ENCODE measurements at places on chromosomes 2 and 18.

DNA sequence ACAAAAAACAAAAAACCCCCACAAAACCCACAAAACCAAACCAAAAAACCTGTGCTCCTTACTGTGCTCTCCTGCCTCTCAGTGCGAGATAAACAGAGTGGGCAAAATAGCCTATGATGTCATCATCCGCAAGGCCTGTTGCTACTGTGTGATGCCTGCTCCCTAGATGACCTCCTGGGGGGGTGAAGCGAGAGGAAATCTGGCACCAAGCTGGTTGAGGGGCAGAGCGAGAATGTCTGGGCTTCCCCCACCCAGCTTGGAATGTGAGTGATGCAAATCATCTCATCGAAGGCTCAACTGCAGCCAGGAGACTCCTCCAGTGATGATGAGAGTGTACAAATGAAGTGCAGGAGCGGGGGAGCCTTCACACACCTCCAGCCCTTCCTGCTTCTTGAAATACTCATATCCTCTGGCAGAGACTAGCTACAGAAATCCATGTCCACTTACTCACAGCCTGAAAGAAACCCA lies 57.7 kb upstream of the MAP4K3 start:
- peak; percentile 46 for DNase-seq

DNA sequence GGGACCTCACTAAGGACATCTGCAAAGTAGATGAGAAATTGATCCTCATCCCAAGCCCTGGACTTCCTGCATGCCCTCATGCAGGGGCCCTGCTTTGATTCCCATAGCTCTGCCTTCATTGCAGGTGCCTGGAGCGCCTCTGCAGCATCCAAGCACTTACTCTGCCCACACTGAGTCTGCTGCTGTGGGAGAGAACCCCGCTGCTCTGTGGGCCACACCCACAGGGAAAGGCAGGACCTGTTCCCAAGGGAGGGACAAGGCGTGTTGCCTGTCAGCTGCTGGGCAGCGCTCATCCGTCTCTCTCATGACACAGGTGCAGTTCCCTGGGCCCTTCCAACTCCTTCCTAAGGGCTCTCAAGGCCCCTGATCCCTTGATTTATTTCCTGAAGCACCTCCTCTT lies 266.8 kb upstream of the SMIM21 start:
- DNase-seq: no peak

DNA sequence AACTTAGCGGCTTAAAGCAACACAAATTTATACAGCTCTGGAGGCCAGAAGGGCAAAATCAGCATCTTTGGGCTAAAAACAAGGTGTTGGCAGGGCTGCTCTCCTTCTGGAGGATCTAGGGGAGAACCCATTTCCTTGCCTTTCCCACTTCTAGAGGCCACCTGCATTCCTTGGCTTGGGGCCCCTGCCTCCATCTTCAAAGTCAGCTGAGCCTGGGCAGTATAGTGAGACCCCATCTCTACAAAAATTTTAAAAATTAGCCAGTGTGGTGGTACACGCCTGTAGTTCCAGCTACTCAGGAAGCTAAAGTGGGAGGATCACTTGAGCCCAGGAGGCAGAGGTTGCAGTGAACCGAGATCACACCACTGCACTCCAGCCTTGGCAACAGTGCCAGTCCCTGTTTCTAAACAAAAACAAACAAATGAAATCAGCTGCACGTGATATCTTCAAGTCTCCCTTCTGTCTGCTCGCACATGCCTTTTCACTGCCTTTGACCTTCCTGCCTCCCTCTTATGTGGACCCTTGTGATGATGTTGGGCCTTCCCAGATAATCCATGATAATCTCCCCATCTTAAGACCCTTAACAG lies 200.6 kb downstream of the ZFP36L2 start:
- no peak for DNase-seq

DNA sequence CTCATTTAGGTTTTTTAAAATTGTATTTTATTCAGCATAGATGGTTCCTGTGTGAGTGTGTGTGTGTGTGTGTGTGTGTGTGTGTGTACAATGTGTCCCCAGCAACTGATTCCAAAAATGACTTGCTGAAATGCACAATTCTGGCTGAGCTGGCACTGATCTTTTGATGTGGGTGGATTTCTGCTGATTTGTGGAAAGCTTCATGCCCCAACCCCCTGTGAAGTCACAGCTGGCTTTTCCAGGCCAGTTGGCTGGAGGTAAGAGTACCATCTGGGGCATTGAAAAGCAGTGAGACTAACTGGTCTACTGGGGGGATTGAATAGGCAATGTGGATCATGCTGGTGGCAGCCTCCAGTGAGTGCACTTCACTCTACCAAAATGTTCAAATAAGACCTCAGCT lies 187.2 kb downstream of the LRRTM1 start:
- no peak for DNase-seq

DNA sequence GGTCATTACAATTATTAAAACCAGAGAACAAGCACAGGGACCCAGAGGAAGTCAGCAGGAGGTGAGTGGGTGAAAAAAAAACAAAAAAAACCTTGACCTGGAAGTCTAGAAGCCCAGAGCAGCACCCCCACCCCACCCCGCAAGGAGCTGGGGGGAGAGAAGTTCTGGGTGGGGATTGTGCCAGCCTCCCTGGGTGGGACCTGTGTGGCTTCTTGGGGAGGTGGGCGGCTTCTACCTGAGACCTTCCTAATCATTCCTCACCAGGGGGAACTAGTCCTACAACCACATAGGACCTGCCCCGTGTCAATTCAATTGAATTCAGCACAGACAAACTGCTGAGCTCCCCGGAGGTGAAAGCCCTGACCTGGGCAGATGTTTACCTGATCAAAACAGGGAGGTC lies 17.3 kb downstream of the EVA1A start:
- DNase-seq: no peak

GRCh38 chr2:8222979-8223694 lies 458.7 kb upstream of the ID2 start:
- no peak for DNase-seq

DNA sequence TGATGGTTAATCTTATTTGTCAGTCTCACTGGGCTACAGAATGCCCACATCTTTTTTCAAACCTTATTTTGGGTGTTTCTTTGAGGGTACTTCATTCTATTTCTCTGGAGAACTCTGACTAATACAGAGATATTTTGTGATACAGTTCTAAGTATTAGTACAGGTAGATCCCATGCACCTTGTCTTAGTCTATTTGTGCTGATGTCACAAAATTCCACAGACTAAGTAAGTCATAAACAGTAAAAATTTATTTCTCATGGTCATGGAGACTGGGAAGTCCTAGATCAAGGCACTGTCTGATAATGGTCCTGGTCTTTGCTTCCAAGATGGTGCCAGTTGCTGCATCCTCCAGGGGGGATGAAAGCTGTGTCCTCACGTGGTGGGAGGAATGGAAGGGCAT lies 68.6 kb upstream of the EPHA4 start:
- no peak for DNase-seq

DNA sequence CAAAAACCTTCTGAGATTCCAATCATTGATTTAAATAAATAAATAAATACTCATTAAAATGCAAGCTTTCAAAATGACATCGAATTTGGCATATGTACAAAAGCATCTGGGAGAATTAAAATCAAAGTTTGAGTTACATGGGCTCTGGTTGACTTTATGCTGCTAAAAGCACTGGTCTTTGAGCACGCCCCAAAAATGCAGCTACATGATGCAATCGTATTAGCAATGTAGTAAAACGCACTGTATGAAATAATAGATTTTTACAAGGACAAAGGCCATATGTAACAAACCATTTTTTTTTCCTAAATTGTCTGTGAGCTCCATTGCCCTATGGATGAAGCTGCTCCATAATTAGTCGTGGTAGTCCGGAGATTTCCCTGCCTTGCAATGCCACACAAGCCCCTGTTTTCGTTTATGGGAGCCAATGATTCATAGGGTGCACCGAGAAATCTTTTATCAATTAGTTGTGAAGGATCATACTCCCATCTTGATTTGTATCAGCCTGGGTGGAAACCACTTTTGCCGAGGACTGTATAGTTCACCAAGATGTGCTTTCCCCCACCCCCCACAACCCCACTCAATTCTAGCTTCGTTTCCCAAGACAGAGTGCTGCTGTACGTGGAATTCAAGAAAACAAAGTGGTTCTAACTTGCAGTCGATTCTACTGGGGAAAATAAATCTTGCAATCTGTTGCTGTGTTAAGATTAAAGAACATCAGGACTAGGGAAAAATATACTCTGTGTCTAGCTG lies 268.4 kb downstream of the IRS1 start:
- DNase-seq: no peak

DNA sequence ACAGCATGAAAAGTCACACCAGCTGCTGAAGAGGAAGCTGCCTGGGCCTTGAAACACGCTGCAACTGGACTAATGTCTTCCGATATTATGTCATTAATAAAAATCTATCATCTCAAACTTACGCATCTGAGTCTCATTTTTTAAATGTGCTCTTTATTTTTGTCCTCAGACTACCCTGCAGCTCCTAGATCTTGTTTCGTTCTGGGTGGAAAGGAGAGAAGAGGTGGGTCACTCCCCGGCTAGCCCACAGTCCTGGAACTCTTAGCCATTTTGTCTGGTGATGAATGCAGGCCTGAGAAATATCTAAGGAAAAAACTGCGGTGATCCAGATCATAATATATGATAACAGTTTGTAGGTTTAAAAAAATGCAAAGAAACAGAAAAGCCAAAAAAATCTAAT lies 73.3 kb downstream of the TXNL1 start:
- peak; percentile 38 for DNase-seq

- DNase-seq: peak; percentile 48
Measured at GRCh38 chr18:12074736-12075135, 18.9 kb upstream of the ANKRD62 start.

DNA sequence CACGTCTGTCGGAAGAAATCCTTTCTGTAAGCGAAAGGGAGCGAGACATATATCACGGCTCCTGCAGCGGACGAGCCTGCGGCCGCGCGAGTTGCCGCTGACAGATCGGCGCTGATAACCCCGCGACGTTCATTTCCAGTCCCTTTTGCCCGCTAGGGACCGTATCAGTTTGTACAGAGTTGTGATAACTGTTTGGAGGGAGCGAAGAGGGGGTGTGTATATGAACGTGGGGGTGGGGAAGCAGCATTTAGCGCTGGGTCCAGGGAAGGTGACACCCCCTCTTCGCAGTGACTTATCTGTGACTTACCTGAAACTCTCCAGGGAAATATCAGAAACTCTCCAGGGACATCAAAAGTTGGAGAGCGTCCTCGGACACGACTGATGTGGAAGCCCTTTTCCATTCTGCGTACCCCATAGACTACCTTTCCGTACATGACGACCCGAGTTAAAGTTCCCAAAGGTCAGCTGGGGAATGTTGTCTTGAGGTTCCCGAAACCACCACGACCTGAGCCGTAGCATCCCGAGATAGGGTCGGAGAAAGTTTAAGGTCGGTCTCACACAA lies 948 bp upstream of the GATA6 start:
- peak; percentile 33 for DNase-seq

GRCh38 chr18:3328532-3328931 lies 66.6 kb downstream of the MYL12B start:
- no peak for DNase-seq

DNA sequence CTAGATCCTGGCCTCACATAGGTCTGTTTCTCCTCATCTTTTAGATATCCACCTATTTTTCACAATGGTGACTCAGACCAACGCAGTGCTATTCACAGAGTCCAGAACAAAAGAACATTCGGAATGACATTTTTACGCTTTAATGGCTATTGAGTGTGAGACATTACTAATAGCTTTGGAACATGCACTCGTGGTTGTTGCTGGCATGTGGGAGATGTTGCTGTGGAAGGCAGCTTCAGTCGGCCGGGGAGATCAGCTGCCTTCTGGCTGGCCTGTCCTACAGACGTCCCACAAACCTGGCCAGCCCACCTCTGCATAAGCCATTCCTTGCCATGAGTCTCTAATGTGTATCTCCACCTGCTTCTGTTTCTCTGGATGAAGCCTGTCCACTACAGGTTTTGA lies 3.4 kb downstream of the MBP start:
- DNase-seq: no peak

DNA sequence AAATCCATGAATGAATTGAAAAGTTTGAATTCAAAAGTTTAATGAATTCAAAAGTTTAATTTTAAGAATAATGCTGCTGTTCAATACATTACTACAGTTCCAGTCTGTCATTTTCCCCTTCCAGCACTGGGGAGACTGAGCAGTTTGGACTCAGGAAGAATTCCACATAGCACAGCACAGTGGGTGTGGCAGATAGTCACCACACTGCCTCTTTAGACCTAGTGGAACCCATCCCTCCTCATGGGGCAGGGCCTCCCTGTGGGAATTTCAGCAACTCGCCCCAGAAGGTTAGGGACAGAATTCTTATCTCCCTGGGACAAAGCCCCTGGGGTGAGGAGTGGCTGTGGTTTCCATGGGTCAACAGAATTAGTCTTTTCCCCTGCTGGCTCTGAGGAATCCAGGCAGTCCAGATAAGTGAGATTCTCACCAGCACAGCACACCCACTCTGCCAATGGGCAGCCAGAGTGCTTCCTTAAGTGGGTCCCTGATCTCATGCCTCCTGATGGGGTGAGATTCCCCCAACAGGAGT lies 442.0 kb upstream of the SYT4 start:
- no peak for DNase-seq

GRCh38 chr2:211371465-211371864 lies 815.1 kb downstream of the CPS1 start:
- no peak for DNase-seq

- DNase-seq: no peak
Measured at GRCh38 chr18:38244480-38244879, 678.9 kb upstream of the CELF4 start.

GRCh38 chr18:75010278-75010677 lies 198.7 kb downstream of the PTGR3 start:
- DNase-seq: peak; percentile 30

DNA sequence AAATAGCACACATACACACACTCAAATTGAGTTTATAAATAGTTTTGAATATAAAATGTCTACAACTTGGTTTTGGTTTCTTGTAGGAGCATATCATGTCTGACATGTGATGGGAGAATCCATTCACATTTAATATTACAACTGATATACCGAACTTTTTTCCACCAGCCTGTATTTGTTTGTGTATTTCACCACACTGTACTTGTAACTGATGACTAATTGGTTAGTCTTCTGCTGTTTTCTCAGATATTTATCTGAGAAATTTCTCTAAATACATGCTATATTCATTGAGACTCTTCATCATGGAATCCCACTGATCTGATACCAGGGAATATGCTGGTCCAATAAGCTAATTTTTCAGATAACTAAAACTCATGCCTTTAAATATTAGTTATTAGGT lies 56.3 kb upstream of the UBXN4 start:
- DNase-seq: no peak

DNA sequence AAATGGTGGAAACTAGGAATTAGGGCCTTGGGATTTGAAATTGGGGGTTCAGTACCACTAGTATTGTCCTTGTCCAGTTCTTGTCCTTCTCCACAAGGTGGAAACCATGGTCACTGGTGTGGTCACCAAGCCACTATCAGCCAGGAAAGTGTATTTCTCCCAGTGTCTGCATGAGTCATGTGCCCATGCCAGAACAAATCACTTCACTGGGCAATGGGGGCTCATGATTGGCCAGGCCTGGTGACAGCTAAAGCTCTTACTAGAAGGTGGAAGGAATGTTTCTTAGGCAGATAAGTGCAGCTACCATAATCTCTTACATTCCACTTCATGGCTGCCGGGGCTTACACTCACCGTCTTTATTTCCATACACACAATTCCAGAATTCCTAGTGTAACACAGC lies 124.8 kb upstream of the TACR1 start:
- DNase-seq: no peak

GRCh38 chr2:172596776-172597175 lies 40.9 kb downstream of the PDK1 start:
- no peak for DNase-seq

- DNase-seq: no peak
Measured at GRCh38 chr2:30466216-30466615, 19.2 kb downstream of the LCLAT1 start.

- no peak for DNase-seq
Measured at GRCh38 chr2:199940373-199940772, 14.9 kb downstream of the TYW5 start.

- DNase-seq: no peak
Measured at GRCh38 chr18:76503649-76504386, 8.8 kb upstream of the ZNF516 start.
